Tongue (tissue), 3 donors: ENCODE measurements at places on chromosomes 16 and 17. TPM values are rescaled to one million over a fixed set of nuclear protein-coding genes. Genes with fewer than 3 reads are reported as not detected.

The TNFRSF17 gene
- 0.51 TPM for total RNA-seq

The GH1 gene
- total RNA-seq = not detected

GRCh38 chr17:13352747-13353415 lies 248.8 kb downstream of the HS3ST3A1 start:
- DNase-seq = no peak

GRCh38 chr17:9370467-9370866 lies 205.2 kb downstream of the STX8 start:
- DNase-seq = peak; percentile 28

DNA sequence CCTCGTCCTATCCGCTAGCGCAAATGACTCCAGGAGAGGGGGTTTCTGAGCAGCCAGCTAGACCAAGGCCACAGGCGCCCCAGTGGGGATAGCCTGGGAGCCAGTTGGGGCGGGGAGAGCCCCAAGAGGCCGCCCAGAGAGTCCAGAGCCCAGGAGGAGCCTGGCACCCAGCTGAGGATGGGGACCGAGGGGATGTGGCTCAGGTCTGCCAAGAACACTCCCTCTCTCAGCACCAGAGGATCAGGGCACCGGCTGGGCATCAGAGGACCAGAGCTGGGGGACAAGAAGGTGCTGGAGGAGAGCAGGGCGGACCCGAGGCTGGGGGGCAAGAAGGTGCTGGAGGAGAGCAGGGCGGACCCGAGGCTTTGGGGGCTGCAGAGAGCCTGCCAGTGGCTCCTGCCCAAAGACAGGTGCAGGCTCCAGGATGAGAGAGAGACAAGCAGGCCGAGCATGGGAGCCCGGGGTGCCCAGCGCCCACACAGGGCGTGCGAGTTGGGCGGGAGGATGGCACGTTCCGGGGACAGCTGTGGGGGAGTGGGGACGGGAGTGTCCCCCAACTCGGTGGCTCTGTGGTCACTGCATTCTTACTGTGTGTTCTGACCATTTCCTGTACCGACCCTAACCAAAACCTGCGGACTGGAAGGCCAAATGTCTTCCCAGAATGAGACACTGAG lies 39.4 kb downstream of the TIMM22 start:
- DNase-seq = no peak

GRCh38 chr16:87784812-87785211 lies 19.0 kb upstream of the KLHDC4 start:
- DNase-seq = no peak

GRCh38 chr17:9330611-9331271 lies 244.9 kb downstream of the STX8 start:
- peak; percentile 47 for DNase-seq

The RAD51D gene
- total RNA-seq = 5.2 TPM

DNA sequence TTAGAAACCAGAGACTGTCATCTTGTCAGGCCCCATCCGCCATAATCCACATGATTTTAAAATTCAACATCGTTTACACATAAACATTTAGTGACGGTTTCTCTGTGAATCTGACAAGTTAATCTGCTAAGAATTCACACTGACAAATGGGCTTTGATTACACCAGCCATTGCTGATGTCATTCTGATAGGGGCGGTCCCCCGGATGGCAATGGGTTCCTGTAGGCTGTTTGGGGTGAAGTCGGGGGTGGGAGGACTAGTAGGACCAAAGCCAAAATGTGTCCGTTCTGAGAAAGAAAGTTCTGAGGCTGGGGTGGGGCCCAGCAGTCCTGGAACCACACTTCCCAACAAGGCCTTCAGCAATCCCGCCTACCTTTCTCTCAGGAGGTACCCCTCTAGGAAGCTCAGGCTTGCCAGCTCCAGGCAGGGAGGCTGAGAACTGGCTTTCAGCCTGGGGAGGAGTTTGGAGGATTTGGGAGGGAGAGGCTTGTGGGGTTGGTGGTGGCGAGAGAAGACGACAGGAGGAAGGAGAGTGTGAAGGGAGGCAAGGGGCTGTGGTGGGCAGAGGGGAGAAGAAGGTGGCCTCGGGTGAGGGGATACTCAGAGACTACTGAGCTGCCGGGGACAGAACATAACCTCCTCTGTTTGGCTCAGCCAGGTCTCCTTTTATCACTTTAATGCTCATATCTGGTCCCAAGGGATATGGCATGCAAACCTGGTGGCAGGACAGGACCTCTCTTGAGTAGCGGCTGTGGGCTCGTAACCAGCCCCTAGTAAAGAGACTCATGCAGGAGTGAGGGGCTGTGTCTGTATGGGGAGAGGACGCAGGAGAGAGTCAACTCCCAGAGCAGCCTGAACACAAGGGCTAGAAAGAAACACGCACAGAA lies 8.6 kb downstream of the HIC1 start:
- peak; percentile 66 for DNase-seq

- DNase-seq = no peak
Observed at GRCh38 chr17:19244357-19244756, 7.2 kb downstream of the EPN2 start.

The OSGIN1 gene
- total RNA-seq = 0.21 TPM

DNA sequence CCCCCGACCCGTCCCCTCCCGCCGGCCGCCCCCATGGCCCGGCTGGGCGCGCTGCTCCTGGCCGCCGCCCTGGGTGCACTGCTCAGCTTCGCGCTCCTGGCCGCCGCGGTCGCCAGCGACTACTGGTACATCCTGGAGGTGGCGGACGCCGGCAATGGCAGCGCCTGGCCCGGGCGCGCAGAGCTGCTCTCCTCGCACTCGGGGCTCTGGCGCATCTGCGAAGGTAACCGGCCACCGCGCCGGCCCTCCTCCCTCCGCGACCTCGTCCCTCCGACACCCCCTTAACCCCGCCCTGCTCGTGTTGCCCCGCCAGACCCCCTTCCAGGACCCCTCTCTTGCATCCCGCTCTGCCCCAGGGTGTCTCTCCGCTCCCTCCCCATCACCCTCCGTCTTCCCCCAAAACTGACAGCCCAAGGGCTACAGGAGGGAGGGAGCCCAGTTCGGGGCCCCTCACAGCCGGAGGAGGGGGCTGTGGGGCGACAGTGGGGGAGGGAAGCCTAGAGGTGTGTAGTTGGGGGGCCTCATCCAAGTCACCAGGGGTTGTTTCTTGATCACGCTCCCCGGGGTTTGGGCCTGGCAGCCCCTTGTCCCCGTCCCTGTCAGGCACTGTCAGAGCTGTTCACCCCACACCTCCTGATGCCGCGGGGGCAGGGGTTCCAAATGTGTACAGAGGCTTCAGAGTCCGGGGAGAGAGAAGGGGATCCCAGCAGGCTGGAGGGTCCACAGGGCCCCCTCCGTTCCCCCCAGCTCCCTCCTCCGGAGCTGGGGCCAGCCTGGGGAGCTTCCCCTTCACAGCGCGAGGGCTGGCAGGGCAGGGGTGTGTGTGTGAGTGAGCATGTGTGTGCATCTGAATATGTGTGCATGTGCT lies 794 bp downstream of the TMEM235 start:
- no peak for DNase-seq

- no peak for DNase-seq
Observed at GRCh38 chr17:71548540-71549190, 572.2 kb upstream of the SOX9 start.
